Hippocampal formation (tissue), 2 donors: ENCODE measurements at places on chromosomes 2 and 18.

DNA sequence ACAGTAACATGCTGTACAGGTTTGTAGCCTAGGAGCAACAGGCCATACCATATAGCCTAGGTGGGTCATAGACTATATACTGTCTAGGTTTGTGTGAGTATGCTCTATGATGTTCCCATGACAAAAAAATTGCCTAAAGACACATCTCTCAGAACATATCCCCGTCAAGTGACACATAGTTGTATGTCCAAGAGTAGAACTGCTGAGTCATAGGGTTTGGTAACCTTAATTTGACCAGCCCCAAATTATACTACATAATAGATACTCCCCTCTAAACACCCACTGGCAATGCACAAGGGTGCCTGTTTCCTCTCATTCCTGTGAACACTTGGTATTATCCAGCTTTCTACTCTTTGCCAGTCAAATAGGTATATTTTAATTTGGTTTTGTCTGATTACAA is 161.6 kb downstream of the LCLAT1 start:
- no peak for DNase-seq

DNA sequence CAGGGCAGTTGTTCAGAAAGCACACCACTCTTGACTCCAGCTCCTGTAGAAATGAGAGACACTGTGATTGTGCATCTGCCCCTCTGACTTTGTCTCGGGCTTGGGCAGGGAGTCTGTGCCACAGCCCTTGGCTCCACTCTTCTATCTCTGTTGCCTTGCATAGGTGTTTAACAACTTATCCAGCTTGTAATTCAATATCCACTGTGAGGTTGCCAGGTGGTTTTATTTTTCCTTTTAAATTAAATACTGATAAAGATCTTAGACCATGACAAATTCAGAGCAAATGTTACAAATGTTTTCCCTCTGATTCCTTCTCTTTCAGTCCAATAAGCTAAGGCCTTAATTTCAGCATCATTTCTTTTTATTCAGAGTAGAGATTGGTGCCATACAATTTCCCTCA is 421.7 kb downstream of the STK39 start:
- no peak for DNase-seq

- DNase-seq = no peak
Measured at GRCh38 chr2:235847576-235847975, 320.6 kb downstream of the GBX2 start.

DNA sequence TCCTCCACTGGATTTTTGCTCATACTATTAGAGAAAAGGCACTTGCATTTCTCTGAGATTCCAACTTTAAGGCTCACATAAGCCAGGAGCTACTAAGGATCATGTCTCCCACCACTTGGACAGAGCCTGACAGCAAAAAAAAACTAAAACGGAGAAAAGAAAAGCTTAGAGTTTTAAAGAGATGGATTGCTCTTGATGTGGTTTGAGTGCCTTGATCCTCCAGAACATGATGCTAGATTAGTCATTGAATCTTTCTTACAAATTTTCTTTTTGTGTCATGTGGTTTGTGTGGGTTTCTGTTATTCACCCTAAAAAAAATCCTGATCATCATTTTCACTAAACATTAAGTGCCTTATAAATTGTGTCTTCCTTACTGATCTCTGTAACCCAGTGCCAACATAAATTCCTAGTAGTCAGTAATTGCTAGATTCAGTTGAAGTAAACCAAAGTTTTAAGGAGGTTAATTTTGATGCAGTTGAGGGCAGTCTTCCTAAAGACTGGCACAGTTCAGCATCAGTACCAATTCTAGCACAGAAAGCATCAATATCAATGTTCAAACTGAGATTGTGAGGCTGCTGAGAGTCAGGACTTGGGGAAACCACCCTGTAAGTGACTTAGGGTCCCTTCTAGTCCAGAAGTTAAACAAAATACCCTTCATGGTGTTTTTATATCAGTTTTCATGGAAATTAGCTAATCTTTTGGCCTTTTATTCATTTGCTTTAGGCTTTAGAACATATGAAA is 206.3 kb downstream of the RAD51AP2 start:
- DNase-seq = no peak

GRCh38 chr2:27152102-27152795 is 3.4 kb downstream of the TCF23 start:
- no peak for DNase-seq

DNA sequence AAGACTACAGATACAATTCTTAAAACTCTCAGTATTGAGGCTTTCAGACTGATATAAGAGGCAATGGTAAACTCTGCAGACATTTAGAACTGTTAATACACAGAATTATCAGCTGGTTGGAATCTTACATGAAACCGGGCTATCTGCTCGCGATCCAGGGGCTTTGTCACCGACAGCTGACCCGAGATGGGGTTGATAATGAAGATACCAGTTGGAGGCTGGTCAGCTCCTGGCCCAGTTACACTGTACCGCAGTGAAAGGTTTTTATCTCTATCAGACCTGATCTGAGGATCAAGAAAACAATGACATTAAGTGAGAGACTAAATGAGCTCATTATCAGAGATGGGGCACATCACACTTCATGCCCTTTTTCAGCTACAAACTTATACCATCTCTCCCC is 167.3 kb downstream of the CDH2 start:
- DNase-seq = no peak

DNA sequence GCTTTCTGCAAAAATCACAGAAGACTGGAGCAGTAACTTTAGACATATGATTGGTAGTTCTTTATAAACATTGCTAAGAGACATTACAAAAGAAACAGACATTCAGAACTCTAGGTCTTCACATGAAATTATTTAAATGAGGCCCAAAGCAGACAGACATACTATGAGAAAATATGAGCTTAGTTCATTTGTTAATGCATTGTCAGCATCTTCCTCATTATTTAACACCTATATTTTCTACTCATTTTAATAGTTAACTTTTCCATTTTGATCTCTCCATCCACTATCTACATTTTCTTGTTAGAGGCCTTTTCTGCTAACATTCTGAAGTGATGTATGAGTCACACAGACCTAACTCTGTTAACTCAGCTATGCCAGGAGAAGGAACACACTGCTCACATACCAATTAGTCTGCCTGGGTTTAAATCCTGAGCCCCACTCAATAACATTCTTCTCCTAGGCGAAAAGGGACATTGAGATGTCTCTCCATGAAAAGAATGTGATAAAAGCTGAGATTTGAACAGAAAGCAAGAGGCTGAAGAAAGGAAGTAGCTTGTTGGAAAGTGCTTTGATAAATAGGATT is 400.3 kb upstream of the PKDCC start:
- no peak for DNase-seq

DNA sequence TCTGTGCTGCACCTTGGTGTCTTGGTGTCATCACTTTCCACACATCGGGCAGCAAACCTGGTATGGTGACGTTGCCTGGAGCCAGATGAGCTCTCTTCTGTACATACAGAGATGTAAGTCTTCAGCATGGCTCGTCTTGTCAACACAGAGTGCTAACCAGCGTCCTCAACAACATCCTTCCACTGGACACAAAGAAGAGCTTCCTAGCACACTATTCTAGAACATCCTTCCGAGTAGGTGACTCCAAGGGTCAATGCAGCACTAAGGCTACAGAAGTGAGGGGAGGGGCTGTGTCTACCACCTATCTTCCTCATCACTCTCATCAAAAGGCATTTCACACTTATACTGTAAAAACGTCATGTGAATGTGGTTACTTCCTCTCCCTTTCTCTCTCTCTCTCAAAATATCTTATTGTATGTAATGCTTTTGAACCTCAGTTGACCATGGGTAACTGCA is 108.1 kb upstream of the SLC1A4 start:
- DNase-seq = no peak

GRCh38 chr2:46042207-46042637 is 255.0 kb upstream of the EPAS1 start:
- no peak for DNase-seq

GRCh38 chr2:179106342-179106675 is 56.4 kb upstream of the CCDC141 start:
- DNase-seq = no peak

DNA sequence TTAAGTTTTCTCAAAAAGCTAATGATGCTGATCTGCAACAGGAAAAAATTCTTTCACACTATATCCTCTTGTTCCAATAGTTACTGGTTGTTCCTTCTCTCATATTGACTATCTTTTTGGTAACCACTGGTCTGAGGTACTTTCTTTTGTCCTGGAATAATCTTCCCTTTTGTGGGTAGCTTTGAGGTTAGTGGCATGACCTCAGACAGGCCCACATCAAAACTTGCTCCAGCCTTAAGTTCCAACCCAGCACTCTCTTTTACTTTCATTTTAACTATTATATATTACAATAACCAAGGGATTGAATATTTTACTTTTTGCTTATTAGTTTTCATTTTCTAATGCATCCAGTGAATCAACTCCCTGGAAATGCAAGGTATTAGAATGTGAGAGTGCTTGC is 9.5 kb downstream of the REG1A start:
- no peak for DNase-seq

DNA sequence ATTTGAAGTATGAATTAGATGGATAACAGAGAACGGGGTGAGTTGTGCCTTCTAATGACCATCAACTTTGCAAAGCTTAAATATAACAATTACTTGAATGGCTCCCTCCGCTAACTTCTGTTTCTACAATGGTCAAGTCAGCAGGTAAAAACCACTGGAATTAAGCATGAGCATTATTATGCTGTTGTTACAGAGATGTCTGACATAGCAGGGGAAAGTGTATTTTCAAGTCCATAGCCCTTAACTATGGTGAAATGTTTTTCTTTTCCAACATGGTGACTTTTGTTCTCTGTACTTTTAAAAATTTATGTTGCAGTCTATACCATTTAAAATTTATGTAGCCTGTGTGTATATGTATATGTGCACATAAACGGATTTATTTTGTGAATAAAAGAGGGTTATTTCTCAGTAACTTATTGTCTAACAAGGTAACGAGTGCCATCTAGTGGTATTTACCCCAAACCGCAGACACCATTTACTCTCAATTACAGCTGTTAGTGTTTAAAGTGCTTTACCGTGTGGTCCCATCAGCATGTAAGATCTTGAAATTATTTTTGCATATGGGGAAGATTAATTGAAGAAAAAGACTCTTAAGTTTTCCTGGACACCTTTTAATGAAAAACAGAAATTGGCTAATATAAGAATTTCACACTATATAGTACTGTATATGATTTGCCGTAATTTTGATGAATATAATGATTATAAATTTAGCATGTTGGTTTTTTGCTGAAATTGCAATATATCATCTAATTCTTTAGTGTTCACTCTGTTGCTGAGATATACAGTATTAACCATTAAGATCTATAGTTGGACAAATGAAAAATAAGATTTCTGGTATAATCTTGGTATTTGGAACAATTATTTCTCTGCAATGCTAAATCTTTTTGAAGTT is 78.2 kb downstream of the UBE2E3 start:
- DNase-seq = no peak

DNA sequence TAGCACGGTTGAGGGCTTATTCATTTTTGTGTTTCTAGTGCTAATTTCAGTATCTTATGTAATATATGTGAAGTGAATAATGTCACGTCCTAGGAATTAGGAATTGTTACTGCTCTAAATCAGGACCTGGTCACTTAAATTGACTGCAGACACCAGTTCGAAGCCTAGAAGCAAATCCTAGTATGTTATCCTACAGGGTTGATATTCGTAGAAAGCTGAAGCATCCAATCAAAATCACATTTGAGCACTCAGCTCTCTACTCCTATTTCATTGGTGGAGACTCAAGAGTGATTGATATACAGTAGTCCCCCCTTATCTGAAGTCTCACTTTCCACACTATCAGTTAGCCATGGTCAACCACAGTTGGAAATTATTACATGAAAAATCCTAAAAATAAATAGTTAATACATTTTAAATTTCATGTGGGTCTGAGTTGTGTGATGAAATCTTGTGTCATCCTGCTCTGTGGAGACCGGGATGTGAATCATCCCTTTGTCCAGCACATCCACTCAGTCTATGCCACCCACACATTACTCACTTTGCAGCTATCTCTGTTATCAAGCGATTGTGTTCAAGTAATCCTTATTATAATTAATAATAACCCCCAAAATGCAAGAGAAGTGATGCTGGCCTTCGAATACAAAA is 35.2 kb upstream of the SCN9A start:
- DNase-seq = no peak

GRCh38 chr2:101036562-101036961 is 34.5 kb downstream of the RPL31 start:
- no peak for DNase-seq

DNA sequence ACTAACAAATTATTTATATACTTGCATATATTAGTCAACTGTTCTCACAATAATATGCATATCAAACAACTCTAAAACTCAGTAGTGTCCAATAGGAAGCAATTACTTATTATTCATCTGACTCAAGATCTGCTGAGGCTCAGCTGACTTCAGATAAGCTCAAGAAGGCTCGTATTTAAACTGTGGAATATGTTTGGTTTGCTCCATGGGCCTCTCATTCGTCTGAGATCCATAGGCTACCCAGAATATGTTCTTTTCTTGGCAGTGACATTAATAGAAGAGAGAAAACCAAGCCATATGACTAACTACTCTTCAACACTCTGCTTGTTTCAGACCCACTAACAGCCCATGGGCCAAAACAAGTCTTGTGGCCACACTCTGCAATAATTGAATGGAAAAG is 107.7 kb upstream of the MAP2 start:
- DNase-seq = no peak

- no peak for DNase-seq
Measured at GRCh38 chr2:239531456-239532241, 130.8 kb upstream of the HDAC4 start.

DNA sequence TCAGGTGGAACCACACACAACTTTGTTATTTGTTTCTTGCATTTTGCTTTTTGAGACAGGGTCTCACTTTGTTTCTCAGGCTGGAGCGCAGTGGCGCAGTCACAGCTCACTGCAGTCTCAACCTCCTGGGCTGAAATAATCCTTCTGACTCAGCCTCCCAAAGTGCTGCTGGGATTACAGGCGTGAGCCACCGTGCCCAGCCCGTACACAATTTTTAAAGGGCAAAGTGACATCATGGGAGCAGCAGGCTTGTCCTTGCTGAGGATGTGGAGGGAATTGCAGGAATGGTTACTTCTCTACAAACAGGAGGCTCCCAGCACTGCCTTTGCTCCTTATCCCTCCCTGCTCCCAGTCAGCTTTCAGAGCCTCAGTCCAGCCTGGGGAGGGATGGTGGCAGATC is 355.9 kb upstream of the KLHL29 start:
- DNase-seq = no peak

- DNase-seq = no peak
Measured at GRCh38 chr2:25259737-25260124, 82.0 kb downstream of the DNMT3A start.

- DNase-seq = no peak
Measured at GRCh38 chr2:15797231-15797938, 143.0 kb upstream of the MYCN start.

- no peak for DNase-seq
Measured at GRCh38 chr2:234495251-234496054, 1.4 kb downstream of the ARL4C start.
